Melanocyte of skin (primary cell): ENCODE measurements at places on chromosomes 7 and 10. TPM values are rescaled to one million over a fixed set of nuclear protein-coding genes. Genes with fewer than 3 reads are reported as not detected.

The CDCA7L gene
- total RNA-seq: 33.0 and 43.3 TPM in 2 replicates

The MRC1 gene
- under 0.01 and 0.34 TPM in 2 replicates for total RNA-seq

The NPTX2 gene
- 6.5 TPM in 1 of 2 replicates, not detected in the other for total RNA-seq

The TMEM176A gene
- not detected in 2 replicates for total RNA-seq

The FAM25G gene
- total RNA-seq: not detected in 2 replicates

The BCAP29 gene
- 56.7 and 60.9 TPM in 2 replicates for total RNA-seq

The ENTPD1 gene
- total RNA-seq: under 0.01 and 0.73 TPM in 2 replicates

The FAM237B gene
- not detected in 2 replicates for total RNA-seq

The IGF2BP3 gene
- 42.3 and 90.1 TPM in 2 replicates for total RNA-seq

The DRGX gene
- total RNA-seq: not detected in 2 replicates

The DDX50 gene
- 22.4 and 36.0 TPM in 2 replicates for total RNA-seq

The ITIH5 gene
- total RNA-seq: 0.15 TPM in 1 of 2 replicates, not detected in the other

The PTF1A gene
- not detected in 2 replicates for total RNA-seq

The VAX1 gene
- 0.15 TPM in 1 of 2 replicates, not detected in the other for total RNA-seq

The TACR2 gene
- total RNA-seq: 0.33 and 0.46 TPM in 2 replicates

The TIMM23 gene
- 49.6 and 68.7 TPM in 2 replicates for total RNA-seq

The RHOBTB1 gene
- total RNA-seq: 17.6 and 28.2 TPM in 2 replicates

The GPR26 gene
- not detected in 2 replicates for total RNA-seq
